Osteocyte (in vitro differentiated cells): ENCODE measurements at places on chromosomes 16 and 17.

DNA sequence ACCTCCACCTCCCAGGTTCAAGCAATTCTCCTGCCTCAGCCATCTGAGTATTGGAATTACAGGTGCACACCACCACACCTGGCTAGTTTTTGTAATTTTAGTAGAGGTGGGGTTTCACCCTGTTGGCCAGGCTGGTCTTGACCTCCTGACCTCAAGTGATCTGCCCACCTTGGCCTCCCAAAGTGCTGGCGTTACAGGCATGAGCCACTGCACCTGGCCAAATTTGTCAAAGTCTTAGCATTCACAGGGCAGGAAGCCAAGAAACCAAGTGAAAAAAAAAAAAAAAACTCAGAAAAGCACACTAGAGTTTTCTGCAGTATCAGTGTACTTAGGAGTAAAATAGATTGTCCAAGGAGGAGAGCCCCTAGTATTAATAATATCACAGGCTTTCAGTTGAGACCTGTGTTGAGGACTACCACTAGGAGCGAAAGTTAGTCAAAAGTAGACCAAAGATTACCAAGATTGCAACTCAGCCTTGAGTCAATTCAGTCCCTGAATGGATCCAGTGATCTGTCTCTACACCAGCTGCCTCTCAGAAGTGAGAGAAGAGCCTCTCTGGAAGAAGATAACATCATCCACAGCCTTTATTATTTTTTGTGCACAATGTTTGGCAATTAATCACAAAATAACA lies 159.7 kb downstream of the CEP112 start:
- no peak overlapping the region for H3K4me3 ChIP-seq
- H3K4me1 ChIP-seq, result peaks cover 3% of the 10 kb centered on the region
- peaks cover 3% of the 10 kb centered on the region for H3K36me3 ChIP-seq
- DNase-seq, result no peak
- no peak overlapping the region for H3K27ac ChIP-seq
- H3K27me3 ChIP-seq, result no peaks in the 10 kb centered on the region

GRCh38 chr16:56260378-56261160 lies 69.3 kb downstream of the GNAO1 start:
- peaks cover 18% of the 10 kb centered on the region for H3K4me1 ChIP-seq
- H3K36me3 ChIP-seq, result no peaks in the 10 kb centered on the region
- peaks cover 7% of the 10 kb centered on the region for H3K27me3 ChIP-seq
- no peak overlapping the region for H3K4me3 ChIP-seq
- no peak for DNase-seq

DNA sequence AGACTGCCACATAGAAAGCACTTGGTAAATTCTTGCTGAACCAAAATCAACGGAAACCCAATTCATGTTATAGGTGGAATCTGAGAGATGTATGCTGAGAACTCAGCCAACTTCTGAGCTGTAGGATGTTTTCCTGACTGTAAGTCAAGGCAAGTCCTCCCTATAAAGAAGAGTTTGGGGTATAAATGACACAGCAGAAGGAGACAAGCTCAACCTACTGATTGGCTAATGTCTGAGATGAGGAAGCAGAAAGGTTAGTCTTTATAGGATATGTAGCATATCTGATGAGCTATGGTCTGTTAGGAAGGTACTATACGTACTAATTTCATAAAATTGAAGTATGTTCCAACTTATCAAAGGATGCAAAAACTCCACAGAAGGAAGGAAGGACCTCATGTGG lies 99.5 kb downstream of the XYLT1 start:
- H3K27me3 ChIP-seq, result no peaks in the 10 kb centered on the region
- no peak overlapping the region for H3K4me3 ChIP-seq
- no peak for DNase-seq
- H3K36me3 ChIP-seq, result no peaks in the 10 kb centered on the region
- no peak overlapping the region for H3K27ac ChIP-seq
- peaks cover 23% of the 10 kb centered on the region for H3K4me1 ChIP-seq

GRCh38 chr16:83835586-83836566 lies 28.1 kb downstream of the HSBP1 start:
- H3K4me3 ChIP-seq, result no peak overlapping the region
- peak overlapping the region; percentile 85 for H3K27ac ChIP-seq
- H3K36me3 ChIP-seq, result no peaks in the 10 kb centered on the region

DNA sequence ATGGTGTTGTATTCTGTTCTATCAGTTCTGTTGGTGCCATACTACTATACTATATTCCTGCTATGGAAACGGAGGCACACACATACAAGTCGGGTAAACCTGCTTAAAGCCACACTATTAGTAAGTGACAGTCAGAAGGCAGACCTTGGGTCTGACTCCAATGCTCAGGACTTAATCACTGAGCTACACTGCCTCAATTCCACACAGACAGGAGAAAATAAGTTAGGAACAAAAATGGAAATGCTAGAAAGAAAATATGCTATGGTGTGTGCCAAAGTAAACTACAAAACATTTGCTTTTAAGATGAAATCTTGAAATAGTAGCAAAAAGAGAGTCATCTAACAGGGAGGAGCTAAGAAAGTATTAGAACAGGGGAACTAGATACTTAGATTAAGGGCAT lies 48.1 kb downstream of the MYO1D start:
- H3K27ac ChIP-seq, result no peak overlapping the region
- no peaks in the 10 kb centered on the region for H3K27me3 ChIP-seq
- DNase-seq, result no peak
- H3K4me1 ChIP-seq, result peaks cover 13% of the 10 kb centered on the region
- no peak overlapping the region for H3K4me3 ChIP-seq
